Activated CD8-positive, alpha-beta T cell treated with anti-CD3 and anti-CD28 coated beads, Interleukin-2, amount 10 ng/mL, durations not matched to agents 7 days and 5 days (primary cell): ENCODE measurements at places on chromosomes 12 and 14.

DNA sequence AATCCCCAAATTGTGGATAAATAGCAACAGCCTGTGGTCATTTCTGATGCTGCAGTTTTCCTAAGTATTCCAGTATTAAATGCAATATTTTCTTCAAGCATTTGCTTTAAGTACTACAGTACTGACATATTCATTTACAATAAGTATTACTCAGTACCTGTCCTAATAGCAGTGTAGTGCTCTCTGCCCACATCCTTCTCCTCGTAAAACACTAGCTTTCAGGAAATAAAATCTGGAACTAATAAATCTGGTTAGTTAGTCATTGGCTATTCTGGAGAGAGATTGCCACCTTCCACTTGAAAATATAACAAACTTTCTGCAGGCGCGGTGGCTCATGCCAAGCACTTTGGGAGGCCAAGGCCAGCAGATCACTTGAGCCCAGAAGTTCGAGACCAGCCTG, 441.5 kb downstream of the PRKD1 start:
- no peaks in the 10 kb centered on the region for H3K36me3 ChIP-seq
- DNase-seq = no peak

- peaks cover 3% of the 10 kb centered on the region for H3K27me3 ChIP-seq
- peak; percentile 46 for DNase-seq
- H3K36me3 ChIP-seq = no peaks in the 10 kb centered on the region
- H3K4me1 ChIP-seq = no peaks in the 10 kb centered on the region
- H3K27ac ChIP-seq = no peak overlapping the region
Measured at GRCh38 chr14:87888136-87888999, 104.6 kb downstream of the GALC start.

- H3K36me3 ChIP-seq = no peaks in the 10 kb centered on the region
- no peaks in the 10 kb centered on the region for H3K4me1 ChIP-seq
- no peaks in the 10 kb centered on the region for H3K27me3 ChIP-seq
- DNase-seq = no peak
- H3K4me3 ChIP-seq = no peak overlapping the region
Measured at GRCh38 chr12:42828836-42829235, 239.3 kb upstream of the PRICKLE1 start.

GRCh38 chr12:7058163-7058845, 2.2 kb upstream of the C1S start:
- H3K4me3 ChIP-seq = no peak overlapping the region
- H3K4me1 ChIP-seq = no peaks in the 10 kb centered on the region
- DNase-seq = no peak
- H3K36me3 ChIP-seq = no peaks in the 10 kb centered on the region

DNA sequence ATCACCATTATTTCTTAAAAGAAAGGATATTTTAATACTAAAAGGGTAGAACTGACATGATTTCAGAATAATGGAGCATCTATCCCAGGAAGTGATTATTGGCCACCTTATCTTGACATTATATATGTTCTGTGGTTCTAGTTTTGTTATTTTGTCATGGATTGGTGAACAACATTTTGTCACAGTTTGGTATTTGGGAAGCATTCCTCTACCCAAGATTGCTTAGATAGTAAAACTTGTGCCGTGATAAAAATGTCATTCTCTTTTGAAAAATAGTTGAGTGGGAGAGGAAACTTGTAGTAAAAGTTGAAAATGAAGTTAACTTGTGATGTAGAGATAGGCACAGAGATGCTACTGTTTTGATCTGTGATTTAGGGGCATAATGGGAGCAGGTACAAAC, 65.7 kb downstream of the TMX1 start:
- DNase-seq = no peak
- no peaks in the 10 kb centered on the region for H3K4me1 ChIP-seq
- no peak overlapping the region for H3K27ac ChIP-seq
- peaks cover 5% of the 10 kb centered on the region for H3K27me3 ChIP-seq
- H3K4me3 ChIP-seq = no peak overlapping the region
- H3K36me3 ChIP-seq = no peaks in the 10 kb centered on the region

- peaks cover 84% of the 10 kb centered on the region for H3K4me1 ChIP-seq
- peaks cover 71% of the 10 kb centered on the region for H3K36me3 ChIP-seq
Measured at GRCh38 chr14:91387169-91387835, 30.3 kb downstream of the CCDC88C start.

GRCh38 chr12:124752437-124753227, 111.0 kb downstream of the SCARB1 start:
- H3K4me1 ChIP-seq = peaks cover 38% of the 10 kb centered on the region
- H3K36me3 ChIP-seq = peaks cover 2% of the 10 kb centered on the region
- H3K4me3 ChIP-seq = no peak overlapping the region

GRCh38 chr14:22071006-22071405, 397.4 kb upstream of the OR4E1 start:
- peak overlapping the region; percentile 94 for H3K4me3 ChIP-seq
- peak overlapping the region; percentile 96 for H3K27ac ChIP-seq
- H3K36me3 ChIP-seq = peaks cover 17% of the 10 kb centered on the region
- peaks cover 45% of the 10 kb centered on the region for H3K4me1 ChIP-seq
- DNase-seq = peak; percentile 77

DNA sequence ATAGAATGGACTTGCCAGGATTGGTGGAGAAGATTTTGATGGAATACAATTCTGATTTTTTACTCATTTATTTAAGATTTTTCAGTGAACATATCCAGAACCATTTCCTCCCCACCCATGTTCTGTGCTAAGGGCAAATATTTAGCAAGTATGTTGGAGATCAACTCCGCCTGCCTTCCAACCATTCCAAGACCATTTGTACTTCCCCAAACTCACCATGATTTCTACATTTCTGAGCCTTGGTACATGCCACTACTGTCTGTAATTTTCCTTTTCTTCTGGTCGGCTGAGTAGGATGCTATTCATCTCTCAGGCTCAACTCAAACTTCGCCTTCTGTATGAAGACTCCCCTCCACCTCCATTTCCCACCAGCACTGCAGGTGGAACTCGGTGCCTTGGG, 150.6 kb downstream of the NTF3 start:
- no peak for DNase-seq
- H3K4me1 ChIP-seq = no peaks in the 10 kb centered on the region
- no peaks in the 10 kb centered on the region for H3K27me3 ChIP-seq
- no peaks in the 10 kb centered on the region for H3K36me3 ChIP-seq

DNA sequence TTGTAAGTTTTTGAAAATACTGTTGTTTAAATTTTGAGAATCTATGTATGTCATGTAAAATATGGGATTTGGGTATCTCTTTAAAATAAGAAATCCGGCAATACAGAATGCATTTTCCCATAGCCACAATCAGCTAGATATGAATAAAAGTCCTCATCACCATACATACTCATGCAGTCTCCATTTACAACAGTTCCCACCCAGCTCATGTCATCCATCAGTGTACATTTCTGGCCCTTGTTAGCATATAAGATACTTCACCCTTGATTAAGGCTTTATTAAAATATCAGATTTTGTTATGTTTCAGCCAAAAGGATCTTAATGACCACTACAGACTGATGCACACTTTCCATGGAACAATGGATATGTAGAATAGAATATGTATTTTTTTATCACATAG, 218.0 kb downstream of the DPY19L2 start:
- H3K36me3 ChIP-seq = no peaks in the 10 kb centered on the region
- H3K27me3 ChIP-seq = no peaks in the 10 kb centered on the region
- DNase-seq = no peak
- H3K4me1 ChIP-seq = no peaks in the 10 kb centered on the region
- H3K27ac ChIP-seq = no peak overlapping the region

DNA sequence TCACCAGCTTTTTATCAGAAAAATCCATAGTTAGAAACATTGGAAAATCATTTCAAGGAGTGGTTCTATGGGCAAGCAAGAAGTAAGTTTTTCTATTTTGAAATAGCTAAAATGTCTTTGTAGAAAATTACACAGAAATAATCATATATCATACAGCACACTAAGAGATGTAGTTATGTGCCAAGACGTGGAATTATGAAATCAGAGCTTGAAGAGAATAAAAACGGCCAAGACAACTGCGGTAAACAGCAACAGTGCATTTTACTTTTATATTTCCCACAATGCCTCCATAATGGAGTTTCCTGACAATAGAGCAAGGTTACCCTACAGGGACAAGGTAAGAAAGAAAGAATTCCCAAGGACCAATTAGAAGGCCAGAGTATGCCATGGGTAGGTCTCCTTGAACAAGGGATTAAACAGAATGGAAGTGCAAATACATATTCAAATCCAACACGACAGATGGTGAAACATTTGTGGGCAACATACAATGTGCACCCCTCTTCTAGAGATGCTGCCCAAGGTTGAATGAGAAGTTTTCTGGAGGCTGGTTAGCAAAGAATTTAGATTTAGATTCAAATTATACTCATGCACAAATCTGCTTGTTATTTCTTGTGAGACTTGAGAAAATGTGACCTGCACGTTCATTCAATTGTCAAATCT, 76.1 kb upstream of the BTG1 start:
- no peaks in the 10 kb centered on the region for H3K27me3 ChIP-seq
- H3K4me1 ChIP-seq = peaks cover 9% of the 10 kb centered on the region
- peaks cover 12% of the 10 kb centered on the region for H3K36me3 ChIP-seq
- H3K27ac ChIP-seq = no peak overlapping the region
- H3K4me3 ChIP-seq = no peak overlapping the region

GRCh38 chr14:60175255-60175902, 10.2 kb upstream of the DHRS7 start:
- DNase-seq = no peak
- H3K4me3 ChIP-seq = no peak overlapping the region
- H3K36me3 ChIP-seq = no peaks in the 10 kb centered on the region
- peaks cover 2% of the 10 kb centered on the region for H3K27me3 ChIP-seq

- H3K4me3 ChIP-seq = no peak overlapping the region
- no peaks in the 10 kb centered on the region for H3K4me1 ChIP-seq
- DNase-seq = no peak
Measured at GRCh38 chr12:81255947-81256346, 178.1 kb downstream of the ACSS3 start.

DNA sequence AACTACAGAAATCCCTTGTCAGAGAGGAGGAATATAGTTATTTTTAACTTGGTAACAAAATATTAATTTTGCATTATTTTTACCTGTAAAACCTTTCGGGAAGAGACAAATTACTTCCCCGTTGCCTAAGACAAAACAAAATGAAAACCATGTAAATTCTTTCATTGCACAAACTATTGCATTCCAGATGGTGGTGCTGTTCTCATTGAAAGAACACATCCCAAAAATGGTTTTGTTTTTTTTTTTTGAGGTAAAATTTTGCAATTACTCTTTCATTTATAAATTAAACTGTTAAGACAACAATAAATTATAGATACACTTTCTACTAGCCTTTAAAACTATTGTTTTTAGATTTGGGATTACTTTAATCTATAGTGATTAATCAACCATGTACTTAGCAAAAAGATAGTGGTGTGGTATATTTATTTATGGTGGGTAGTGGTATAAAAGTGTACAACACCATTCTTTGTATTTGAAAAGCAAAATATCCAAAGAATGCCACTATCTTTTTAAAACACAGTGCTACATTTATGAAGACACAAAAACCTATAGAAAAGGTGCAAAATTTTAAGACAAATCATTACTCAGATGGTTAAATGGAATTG, 115.5 kb downstream of the SLC38A1 start:
- no peak for DNase-seq
- peaks cover 10% of the 10 kb centered on the region for H3K36me3 ChIP-seq
- H3K27me3 ChIP-seq = peaks cover 4% of the 10 kb centered on the region

- no peaks in the 10 kb centered on the region for H3K36me3 ChIP-seq
- peaks cover 17% of the 10 kb centered on the region for H3K27me3 ChIP-seq
- no peak for DNase-seq
Measured at GRCh38 chr12:15613981-15614380, 175.2 kb downstream of the EPS8 start.

GRCh38 chr14:103703433-103704385, 11.5 kb downstream of the XRCC3 start:
- no peak for DNase-seq
- peaks cover 38% of the 10 kb centered on the region for H3K36me3 ChIP-seq
- H3K4me1 ChIP-seq = peaks cover 11% of the 10 kb centered on the region
- no peak overlapping the region for H3K4me3 ChIP-seq

DNA sequence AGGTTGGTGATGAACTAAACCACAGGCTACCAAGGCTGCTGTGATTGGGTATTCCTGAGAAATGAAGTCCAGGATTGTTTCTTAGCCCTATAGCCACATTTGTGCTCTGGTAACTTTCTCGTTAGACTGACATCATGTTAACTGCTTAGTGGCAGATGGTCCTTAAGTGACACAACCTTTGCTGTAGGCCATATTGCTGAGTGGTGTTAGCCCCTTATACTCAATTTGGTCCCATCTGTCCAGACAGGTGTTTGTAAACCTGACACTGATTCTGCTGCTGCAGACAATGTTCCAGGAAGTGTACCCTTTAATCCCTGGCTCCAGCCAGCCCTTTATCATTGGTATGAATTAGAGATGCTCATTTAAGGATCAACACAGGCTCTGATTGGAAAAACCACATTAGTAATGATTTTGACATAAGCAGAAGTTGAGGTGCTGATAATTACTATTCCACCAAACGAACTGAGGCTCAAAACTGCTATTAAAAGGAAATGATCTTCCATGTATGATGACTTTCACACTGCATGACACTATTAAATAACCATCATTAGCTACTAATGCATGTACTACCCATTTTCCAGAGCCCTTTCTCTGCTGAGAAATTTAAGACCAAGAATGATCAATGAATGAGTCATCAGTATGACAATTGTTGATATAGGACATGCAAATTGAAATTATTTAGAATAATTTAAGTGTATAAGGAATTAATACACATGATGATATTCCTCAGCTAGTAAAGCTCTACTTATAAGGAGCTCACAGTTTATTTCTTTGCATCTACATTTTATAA, 3.6 kb upstream of the SSTR1 start:
- no peak overlapping the region for H3K27ac ChIP-seq
- no peak overlapping the region for H3K4me3 ChIP-seq
- H3K36me3 ChIP-seq = no peaks in the 10 kb centered on the region
- no peak for DNase-seq
- H3K27me3 ChIP-seq = peaks cover 29% of the 10 kb centered on the region

DNA sequence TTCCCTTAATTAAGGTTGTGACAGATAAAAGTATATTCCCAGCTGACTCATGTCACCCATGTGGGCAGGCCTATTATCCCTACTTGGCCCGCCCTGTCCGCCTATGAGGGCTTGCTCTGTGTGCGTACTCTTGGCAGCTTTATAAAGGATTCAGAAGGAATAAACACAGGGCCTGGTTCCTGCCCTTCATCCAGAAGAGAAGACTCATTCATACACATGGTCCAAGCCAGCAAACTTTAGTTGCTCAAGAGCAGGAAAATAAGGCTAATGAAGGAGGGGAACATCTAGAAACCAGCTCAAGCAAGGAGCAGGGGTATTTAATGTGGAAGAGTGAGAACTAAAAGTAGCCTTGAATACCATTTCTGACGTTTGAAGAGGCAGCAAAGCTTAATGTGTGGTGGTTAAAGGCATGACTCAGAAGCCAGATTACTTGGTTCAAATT, 141.9 kb downstream of the CRADD start:
- H3K36me3 ChIP-seq = no peaks in the 10 kb centered on the region
- DNase-seq = no peak
- no peaks in the 10 kb centered on the region for H3K27me3 ChIP-seq
- H3K4me1 ChIP-seq = peaks cover 3% of the 10 kb centered on the region
- H3K27ac ChIP-seq = no peak overlapping the region

DNA sequence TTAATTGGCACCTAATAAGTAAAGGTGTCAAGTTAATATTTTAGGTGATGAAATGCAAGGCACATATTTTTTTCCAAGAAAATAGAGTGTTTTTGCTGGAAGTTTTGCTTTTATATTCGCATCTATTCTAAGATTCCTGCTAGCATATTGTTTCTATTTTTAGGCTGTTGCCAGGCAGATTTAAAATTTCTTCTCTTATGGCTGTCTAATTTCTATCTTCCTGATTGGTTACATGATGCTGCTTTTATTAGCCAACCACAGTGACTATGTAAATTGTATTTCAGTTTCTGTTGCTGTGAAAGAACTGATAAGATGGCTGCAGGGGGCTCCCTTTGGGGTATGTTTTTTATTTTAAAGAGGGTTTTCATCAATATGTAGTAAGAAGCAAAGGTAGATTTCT, 42.7 kb downstream of the ATF7IP start:
- H3K27ac ChIP-seq = peak overlapping the region; percentile 20
- peaks cover 44% of the 10 kb centered on the region for H3K36me3 ChIP-seq
- H3K4me3 ChIP-seq = no peak overlapping the region
